ENCODE measurements at places on chromosomes 1 and 21.

DNA sequence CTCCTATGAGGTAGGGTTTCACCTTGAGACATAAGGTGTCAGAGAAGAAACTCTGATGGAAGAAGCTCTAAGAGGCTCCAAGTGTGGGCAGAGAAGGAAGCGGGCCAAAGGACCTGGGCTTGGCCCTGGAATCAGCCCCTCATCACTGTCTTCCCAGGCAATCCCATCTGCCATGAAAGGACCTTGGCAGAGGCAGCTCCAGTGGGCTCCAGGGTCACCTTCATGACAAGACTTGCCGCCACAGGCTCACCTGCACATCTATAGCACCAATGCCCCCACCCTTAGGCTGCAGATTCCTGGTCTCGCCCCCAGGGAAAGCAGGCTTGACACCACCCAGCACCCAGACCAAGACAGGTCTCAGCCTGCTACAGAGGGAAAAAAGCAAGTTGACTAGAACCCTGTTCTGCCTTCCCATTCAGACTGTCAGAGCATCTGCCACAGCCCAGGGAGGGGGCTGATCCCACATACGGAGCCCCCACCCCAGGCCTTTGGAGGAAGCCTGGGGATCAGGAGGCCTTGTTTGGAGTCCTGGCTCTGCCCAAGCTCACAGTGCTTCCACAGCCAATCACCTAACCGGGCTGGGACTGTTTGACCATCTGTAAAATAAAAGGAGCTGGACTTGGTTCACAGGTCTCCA is 490 bp upstream of the FAM110D start:
- DNase-seq: no peak

DNA sequence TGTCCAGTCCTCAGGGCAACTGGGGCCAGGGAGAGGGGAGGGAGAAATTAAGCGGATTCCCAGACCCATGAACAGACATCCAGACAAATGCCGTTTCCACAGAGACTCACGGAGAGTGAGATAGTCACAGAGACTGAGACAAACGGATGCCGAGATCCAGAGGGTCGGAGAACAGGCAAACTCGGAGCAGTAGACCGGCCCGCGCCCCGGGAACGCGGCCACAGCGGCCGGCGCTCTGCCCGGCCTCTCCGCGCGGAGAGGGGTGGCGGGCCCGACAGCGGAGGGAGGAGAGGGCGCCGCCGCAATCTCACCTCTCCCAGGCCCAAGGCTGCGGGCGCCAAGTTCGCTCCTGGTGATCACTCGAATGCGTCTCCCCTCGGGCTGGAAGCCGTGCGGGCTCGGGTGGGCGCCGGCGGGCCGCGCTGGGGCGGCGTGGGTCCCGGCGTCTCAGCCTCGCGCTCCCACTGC is 831 bp upstream of the FOXD2 start:
- DNase-seq: peak; percentile 53

GRCh38 chr1:115215110-115215509 is 122.9 kb downstream of the NGF start:
- DNase-seq: no peak

- DNase-seq: no peak
These were observed 58.9 kb downstream of the TNFSF18 start for GRCh38 chr1:172991674-172992400.

DNA sequence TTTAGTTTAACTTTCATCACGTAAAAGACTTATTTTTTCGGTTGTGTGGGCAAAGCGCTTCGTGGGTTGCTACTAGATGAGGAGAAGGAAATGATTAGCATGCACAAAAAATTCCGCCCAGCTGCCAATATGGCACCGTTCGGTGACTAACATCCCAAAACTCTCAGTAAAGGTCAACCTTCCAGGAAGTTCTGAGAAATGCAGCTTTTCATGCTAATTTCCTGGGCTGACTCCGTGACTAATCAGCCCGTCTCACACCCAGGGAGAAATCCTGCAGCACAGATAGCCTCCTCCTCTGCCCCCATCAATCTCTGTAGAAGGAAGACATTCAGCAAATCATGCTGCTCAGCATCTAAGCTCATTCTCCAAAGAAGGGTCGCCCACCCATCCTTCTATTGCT is 34.1 kb downstream of the TMCO4 start:
- peak; percentile 72 for DNase-seq

DNA sequence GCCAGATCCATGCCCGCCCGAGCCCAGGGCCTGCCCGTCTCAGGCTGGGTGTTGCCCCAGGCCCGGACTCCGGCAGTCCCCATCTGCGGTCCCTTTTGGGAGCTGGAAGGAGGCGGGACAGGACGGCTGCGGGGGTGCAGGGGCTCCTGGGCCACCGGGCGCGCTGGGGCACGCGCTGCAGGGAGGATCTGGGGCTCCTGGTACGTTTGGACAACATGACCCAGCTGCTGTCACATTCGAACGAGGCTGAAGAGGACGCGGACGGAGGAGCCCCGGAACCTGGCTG is 6.6 kb upstream of the CALML6 start:
- DNase-seq: no peak

DNA sequence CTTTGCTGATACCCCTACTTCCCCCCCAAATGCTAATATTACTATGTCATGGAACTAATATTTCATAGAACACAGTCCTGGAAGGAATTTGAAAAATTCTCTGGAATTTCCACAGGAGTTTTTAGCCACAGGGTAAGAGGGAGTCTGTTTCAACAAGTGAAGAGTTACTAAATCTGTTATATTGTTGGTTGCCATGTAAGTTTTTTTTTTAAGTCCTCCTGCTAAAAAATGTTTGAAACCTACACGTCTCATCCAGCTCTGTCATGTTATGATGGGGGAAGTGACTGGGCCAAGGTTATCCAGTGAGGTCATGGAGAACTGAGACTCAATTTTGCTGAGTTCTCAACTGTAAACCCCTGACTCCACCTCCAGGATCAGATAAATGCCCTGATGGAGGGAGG is 60.8 kb upstream of the USP24 start:
- DNase-seq: peak; percentile 23

DNA sequence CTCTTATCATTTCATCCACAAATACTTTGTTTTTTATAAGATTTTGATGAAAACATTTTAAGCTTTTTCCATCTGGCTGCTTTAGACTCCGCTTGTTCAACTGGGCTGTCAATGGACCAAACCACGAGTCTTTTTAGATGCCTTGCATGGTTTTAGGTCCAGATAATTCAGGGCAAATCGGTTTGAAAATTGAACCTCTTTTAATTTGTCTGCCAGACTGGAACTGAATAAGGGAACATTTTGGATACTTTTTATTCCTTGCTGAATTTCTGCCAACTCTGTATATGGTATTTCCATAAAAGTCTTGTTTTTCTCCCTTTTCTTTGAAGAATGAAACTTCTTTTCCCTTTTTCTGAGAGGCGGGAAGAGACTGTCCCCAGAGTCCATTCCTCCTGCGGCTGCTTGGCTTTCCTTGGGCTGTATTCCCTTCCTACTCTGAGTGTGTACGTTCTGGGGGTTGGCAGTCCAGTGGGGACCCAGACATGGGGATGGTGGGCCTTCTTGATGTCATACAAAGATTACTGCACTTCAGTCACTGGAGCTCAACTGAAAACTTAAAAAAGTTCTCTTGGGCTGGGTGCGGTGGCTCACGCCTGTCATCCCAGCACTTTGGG is 46.5 kb upstream of the CNN3 start:
- DNase-seq: no peak

GRCh38 chr1:100995198-100995988 is 30.2 kb downstream of the DPH5 start:
- DNase-seq: no peak

- no peak for DNase-seq
These were observed 599.6 kb upstream of the ADAMTS5 start for GRCh38 chr21:27566521-27566920.

- DNase-seq: no peak
These were observed 3.8 kb upstream of the MYOG start for GRCh38 chr1:203089651-203090045.

DNA sequence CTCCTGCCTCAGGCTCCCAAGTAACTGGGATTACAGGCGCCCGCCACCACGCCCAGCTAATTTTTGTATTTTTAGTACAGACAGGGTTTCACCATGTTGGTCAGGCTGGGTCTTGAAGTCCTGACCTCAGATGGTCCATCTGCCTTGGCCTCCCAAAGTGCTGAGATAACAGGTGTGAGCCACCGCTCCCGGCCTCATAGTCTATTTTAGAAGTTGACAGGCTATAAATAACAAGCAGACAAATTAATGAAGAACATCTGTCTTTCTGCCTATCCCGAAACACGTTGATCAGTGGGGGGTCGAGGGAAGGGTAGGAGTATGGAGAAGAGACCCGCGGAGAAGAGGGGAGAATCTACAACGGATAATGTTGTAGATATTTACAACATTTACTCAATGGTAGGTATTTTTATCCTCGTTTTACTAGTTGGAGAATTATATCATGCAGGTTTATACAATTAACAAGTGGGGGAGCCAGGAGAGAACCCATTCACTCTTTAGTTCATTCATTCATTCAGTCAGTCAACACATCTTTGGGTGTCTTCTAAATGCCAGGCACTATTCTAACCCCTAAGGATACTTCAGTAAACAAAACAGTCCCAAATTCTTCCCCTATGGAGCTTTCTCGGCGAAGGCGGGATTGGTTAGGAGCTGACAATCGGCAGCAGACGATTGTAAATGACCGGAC is 497 bp upstream of the IFNAR2 start:
- DNase-seq: no peak

DNA sequence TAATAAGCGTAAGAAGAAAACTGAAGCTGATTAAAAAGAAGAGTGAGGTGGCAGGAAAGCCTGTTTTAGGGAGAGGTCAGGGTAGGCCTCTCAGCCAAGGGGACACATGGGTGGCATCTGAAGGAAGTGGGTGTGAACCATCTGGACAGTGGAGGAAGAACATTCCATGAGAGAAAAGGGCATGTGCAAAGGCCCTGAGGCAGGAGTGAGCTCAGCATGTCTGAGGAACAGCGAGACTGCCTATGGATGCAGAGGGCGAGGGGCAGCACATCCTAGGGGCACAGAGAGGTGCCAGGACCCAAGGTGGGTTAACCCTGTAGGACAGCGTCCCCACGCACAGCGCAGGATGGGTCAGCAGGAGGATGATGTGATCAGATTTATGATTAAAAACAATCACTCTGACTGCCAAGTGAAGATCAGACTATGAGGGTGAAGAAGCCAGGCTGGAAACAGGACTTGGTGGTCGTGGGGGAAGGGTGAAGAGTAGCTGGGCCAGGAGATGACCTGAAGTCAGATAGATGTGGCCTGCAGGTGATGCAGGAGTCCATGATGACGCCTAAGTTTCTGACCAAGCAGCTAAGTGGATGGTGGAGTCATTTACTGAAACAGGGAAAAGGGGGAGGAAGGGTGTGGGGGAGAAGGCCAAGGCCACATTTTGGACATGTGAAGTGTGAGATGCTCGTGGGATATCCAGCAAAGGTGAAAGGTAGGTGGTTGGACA is 37.9 kb downstream of the PABPC4 start:
- no peak for DNase-seq

DNA sequence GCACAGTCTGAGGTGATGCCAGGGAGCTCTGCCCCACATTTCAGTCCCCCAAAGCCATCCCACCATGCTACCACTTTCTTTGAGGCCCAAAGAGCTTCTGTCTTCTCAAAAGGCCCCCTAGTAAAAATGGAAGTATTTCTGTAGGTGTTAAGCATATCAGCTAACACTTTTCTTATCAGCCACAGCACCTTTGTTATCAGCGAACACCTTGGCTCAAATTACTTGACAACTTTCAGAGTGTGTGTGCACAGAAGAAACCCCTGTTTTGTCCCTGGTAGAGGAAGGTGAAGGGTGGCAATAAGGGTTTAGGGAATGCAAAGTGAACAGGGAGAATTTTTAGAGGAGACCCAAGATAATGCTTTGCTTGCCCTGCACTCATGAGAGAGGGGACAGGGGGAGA is 54.8 kb upstream of the GJA8 start:
- DNase-seq: no peak

DNA sequence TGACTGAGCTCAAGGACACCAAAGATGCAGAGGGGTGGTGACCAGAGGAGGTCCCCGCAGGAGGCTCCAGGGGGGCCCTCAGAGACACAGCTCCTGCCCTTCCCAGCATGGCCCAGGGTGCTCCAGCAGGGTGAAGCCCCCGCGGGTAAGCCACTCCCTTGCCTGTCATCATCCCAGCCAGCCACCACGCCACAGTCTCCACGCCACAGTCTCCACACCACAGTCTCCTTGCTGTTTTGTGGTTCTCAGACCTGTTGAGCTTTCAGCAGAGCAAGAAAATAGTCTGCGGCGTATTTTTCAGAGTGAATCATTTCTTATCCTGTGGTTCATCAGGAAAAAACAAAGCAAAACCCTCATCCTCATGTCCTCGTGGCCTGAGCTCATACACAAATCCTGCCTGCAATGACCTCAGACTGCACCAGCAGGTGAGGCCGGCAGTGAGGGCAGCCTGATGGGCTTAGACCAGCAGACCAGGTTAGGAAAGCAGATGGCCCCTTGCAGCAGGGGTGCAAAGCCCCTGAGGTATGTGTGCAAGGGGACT is 25.7 kb upstream of the ABCG1 start:
- DNase-seq: peak; percentile 81

DNA sequence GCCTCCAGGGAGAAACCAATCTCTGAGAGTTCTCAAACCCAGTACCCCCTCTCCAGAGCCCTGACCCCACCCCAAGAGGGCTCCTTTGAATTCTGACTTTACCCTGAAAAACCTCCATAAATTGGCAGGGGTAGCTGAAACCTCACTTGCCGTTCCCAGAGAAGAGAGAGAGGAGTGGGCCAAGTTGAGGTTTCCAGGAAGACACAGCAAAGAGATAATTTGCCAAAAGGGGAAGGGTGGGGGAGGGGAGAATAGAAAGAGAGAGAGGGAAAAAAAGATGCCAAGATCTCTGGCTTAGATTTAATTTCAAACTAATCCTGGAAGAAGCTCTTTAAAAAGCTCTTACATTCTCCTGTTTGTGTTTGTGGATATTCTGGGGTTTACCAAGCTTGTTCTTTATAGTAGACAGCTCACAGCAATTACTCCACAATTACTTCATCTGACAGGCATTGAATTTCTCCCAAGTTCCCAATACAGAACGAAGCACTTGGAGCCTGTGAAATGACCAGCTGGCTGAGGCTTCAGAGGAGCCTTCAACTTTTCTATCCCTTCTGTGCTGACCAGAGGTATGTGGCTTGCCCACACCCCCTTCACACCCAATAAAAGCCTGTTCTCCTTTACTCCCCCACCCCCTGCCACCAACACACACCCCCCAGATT is 1.1 kb upstream of the GRHL3 start:
- DNase-seq: no peak

DNA sequence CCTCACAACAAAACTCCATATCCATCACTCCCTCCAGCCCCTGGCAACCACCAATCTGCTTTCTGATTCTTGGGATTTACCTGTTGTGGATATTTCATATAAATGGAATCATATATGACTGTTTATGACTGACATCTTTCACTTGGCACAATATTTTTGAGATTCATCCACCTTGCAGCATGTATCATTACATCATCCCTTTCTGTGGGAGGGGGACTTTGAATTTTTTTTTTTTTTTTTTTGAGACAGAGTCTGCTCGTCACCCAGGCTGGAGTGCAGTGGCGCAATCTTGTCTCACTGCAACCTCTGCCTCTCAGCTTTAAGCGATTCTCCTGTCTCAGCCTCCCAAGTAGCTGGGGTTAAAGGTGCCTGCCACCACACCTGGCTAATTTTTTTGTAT is 128.2 kb downstream of the ITSN1 start:
- no peak for DNase-seq
